ENCODE measurements at places on chromosomes 3 and 15. TPM values are rescaled to one million over a fixed set of nuclear protein-coding genes. Genes with fewer than 3 reads are reported as not detected.

Gene ITIH1
- not detected for polyA plus RNA-seq

Gene RBP2
- polyA plus RNA-seq, result 13.5 TPM

GRCh38 chr15:51075826-51076523, 18.7 kb downstream of the TNFAIP8L3 start:
- DNase-seq, result no peak

GRCh38 chr3:117068301-117068700, 358.7 kb downstream of the TUSC7 start:
- no peak for DNase-seq

DNA sequence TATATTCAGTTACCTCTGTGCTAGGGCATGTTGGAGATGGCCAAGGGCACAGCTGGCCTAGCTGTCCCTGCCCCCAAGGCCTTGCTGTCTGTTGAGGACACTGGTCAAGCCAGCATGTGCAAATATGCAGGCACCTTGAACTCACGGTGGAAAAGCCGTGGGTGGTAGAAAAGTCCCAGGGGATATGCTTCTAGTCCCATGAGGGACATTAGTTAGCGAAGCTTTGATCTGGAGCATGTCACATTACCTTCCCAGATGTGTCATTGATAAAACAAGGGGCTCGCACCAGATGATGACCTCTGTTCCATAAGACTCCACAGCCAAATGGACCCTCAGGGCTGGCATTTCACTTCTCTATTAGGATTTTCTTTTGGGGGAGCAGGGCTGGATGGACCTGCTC, 14.2 kb upstream of the TMEM158 start:
- DNase-seq, result no peak

DNA sequence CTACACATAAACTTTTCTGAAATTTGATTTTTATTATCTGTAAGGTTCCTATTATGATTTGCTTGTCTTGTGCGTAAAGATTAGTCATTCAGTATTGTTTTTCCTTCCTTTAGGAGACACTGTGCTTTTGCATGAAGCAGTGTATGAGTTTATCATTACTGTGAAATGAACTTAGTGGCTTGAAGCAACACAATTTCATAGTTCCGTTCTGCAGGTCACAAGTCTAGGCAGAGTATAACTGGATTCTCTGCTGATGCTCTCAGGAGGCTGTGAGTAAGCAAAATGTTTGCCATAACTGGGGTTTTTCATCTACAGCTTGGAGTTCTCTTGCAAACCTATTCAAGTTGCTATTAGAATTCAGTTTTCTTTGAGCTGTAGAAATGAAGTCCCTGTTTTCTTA, 1136.1 kb downstream of the OTOL1 start:
- DNase-seq, result no peak

GRCh38 chr3:172520301-172520831, 2.9 kb downstream of the TNFSF10 start:
- no peak for DNase-seq

GRCh38 chr15:89374086-89374981, 39.7 kb upstream of the POLG start:
- no peak for DNase-seq

- DNase-seq, result no peak
Observed at GRCh38 chr15:88613074-88613944, 7.8 kb upstream of the AEN start.

GRCh38 chr3:78322780-78323179, 1282.9 kb downstream of the ROBO2 start:
- DNase-seq, result no peak

Gene CSTA
- polyA plus RNA-seq, result 0.80 TPM

Gene CMTM7
- 26.0 TPM for polyA plus RNA-seq

GRCh38 chr15:80926126-80926525, 63.5 kb downstream of the MESD start:
- no peak for DNase-seq

Gene FOXB1
- not detected for polyA plus RNA-seq
